ENCODE measurements at places on chromosomes 7 and 10. TPM values are rescaled to one million over a fixed set of nuclear protein-coding genes. Genes with fewer than 3 reads are reported as not detected.

RTKN2 gene
- total RNA-seq, result 10.8 TPM

- no peak for DNase-seq
Observed at GRCh38 chr10:29634105-29634504, 666 bp downstream of the SVIL start.

GRCh38 chr7:100895956-100896731 is 456 bp upstream of the ACHE start:
- DNase-seq, result no peak

UNC5B gene
- not detected for total RNA-seq

GRCh38 chr7:41252957-41253356 is 449.9 kb downstream of the INHBA start:
- no peak for DNase-seq

Data from HepG2 (cell line).